CD4-positive, alpha-beta T cell treated with Interleukin-6 at 100 ng/mL for 8 hours (primary cell): ENCODE measurements at places on chromosomes 7 and 10.
A peak's percentile ranks its signal among the peaks of the same experiment; 100 is the strongest.

DNA sequence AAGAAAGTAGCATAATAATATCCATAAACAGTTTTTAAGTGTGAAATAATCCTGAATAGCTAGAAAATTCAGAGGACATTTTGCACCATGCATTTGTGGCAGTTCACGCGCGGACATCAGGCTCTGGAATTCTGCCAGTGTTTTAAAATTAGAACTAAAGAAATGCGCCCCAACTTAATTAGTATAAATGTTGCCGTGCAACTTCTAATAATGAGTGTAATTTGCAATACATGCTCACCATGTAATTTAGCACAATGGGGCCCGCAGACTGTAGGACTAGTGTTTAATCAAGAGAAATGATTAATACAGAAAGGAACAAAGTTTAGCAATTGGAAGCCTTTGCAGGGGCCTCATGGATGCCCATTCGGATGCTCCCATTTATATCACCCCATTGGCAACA is 96.6 kb downstream of the PTPRE start:
- no peak for DNase-seq

DNA sequence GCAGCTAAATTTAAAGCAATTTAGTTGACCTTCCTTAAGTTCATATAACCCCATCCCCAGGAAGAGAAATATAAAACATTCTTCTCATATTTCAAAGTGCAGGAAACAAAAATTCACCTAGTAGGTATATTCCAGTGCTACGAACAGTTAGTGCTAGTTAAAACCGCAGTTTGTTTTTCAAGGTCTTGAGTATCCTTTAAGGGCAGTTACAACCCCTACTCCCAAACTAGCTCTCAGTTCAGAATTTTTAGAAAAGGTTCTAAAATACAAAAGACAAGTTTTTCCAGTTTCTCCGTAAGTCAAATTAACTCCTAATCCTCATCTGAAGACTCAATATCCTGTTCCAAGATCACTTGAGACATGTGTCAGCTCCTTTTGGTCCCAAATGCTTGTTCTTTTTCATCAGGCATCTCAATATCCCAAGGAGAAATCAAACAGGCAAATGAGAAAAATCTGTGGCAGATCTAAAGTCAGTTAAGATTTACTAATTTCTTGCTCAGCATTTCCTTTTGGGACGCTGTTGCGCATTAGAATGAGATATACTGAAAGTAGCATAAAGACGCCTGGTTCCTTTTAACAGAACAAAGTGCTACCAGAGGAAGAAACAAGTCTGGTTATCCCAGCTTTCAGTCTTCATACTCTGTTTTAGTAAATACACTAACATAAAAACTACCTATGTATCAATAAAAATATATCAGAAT is 51.8 kb downstream of the ARHGAP12 start:
- DNase-seq: no peak

- DNase-seq: no peak
Measured at GRCh38 chr7:91313113-91313512, 48.9 kb downstream of the FZD1 start.

- peak; percentile 39 for DNase-seq
Measured at GRCh38 chr10:6667679-6668270, 87.7 kb upstream of the PRKCQ start.

GRCh38 chr7:45267262-45267661 is 109.7 kb downstream of the RAMP3 start:
- DNase-seq: no peak

GRCh38 chr7:106480616-106481031 is 180.3 kb downstream of the CCDC71L start:
- no peak for DNase-seq

DNA sequence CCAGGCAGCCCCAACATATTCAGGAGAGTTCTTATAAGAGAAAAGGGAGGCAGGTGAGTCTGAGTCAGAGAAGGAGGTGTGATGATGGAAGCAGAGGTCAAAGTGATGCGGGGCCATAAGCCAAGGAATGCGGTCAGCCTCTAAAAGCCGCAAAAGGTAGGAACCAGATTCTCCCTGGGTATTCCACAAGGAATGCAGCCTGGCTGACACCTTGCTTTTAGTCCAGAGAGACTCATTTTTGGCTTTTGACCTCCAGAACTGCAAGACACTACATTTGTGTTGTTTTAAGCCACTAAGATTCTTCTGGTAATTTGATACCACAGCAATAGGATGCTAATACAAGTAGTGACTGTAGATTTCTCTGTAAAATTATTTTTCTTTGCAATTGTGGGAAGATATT is 151.5 kb upstream of the EEPD1 start:
- no peak for DNase-seq

- no peak for DNase-seq
Measured at GRCh38 chr10:31580646-31581045, 261.6 kb downstream of the ZEB1 start.

- no peak for DNase-seq
Measured at GRCh38 chr7:36388423-36388822, 1.2 kb upstream of the ANLN start.

GRCh38 chr7:112538726-112539255 is 58.0 kb downstream of the LSMEM1 start:
- DNase-seq: no peak

DNA sequence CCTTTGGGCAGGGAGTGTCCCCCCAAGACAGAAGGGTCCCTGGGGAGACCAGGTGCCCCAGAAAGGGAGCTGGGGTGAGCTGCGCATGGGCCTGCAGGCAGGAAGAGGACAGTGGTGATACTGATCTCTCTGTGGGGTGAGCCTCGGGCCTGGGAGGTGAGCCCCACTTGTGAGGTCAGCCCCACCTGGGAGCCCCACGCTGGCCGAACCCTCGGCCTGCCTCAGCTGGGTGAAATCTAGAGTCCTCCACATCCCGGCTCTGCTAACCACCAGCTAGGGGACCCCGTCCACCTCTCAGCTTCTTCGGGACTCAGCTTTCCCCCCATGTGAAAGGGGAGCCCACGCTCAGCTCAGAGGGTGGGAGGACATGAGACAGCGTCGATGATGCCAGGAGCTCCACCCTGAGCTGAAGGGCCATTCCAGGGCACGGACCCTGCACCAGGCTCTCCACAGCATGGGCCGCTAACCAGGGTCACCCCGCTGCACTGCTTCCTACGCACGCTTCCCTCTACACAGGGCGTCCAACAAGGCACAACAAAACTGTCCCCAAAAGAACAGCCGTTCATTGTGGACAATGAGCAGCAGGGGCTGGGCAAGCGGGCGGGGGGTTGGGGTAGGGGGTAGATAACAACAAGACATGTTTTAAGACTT is 48.7 kb downstream of the CAMK2B start:
- no peak for DNase-seq

GRCh38 chr7:5424749-5425506 is 1.3 kb upstream of the TNRC18 start:
- DNase-seq: no peak

- no peak for DNase-seq
Measured at GRCh38 chr10:11173042-11173441, 155.4 kb downstream of the CELF2 start.

GRCh38 chr10:75377869-75378268 is 23.7 kb downstream of the ZNF503 start:
- no peak for DNase-seq

- no peak for DNase-seq
Measured at GRCh38 chr7:140239653-140239935, 62.8 kb upstream of the KDM7A start.

GRCh38 chr7:124779194-124779593 is 13.6 kb upstream of the GPR37 start:
- DNase-seq: no peak

DNA sequence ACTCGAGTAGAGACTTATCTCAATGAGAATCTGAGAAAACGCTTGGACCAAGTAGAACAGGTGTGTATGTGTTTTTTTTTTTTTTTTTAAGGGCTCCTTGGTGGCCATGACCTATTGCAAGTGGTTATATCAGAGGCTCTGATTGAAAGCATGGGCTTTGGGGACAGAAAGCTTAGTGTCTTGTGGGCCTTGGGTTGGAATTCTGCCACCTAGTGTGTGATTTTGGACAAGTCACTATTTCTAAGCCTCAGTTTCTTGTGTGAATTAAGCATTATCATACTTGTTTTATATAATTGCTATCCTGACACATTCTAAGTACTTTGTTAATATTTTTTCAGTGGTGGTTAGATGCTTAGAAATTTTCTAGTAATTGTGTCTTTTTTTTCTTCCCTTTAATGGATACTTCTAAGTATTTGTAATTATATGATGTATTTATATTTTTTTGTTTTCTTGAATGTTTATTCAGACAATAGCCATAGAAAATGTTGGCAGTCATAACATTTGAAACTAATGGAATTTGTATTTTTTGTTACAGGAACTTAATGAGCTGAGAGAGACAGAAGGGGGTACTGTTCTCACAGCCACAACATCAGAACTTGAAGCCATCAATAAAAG is 33.1 kb downstream of the SMC3 start:
- DNase-seq: peak; percentile 36

- no peak for DNase-seq
Measured at GRCh38 chr7:69862413-69863064, 264.3 kb downstream of the AUTS2 start.

DNA sequence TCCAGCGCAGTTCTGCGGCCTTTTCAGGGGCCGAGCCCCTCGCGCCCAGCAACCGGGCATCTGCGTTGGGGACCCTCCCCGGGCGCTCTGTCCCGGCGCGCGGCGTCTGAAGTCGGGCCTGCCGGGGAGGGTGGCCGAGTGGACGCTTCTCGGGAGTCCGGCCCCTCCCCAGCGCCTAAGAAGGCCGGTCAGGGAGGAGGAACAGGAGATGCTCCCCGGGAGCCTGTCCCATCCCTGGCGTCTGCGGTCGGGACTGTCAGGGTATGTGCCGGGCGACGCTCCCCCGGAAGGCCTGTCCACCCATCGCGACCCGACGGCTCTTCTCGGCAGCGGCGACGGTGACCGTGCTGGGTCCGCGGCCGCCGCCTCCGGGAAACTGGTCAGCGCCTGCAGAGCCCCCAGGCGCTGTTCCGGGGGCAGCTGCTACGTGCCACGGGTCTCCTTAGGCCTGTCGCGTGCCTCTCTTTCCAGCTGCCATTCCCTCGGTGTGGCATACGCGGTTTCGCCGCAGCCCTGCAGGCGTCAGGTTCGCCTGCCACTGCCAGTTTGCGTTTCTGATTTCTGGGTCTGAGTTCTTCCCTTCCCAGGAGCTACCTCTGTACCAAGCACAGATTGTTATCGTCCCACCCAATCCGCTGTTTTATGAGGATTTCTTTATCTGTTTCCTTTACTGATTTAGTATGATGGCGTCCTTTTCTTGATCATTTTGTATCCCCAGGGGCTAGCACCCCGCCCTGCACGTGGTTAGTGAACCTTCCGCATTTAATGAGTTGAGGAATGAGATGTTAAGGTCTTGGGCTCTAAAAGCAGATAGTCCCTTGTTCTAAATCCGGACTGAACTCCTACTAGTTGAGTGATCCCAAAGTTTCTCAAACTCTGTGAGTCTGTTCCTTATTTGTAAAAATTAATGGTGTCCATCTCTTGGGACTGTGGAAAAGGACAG is 782 bp downstream of the IFIT5 start:
- DNase-seq: peak; percentile 13

GRCh38 chr10:19832699-19833098 is 16.5 kb downstream of the PLXDC2 start:
- DNase-seq: no peak

DNA sequence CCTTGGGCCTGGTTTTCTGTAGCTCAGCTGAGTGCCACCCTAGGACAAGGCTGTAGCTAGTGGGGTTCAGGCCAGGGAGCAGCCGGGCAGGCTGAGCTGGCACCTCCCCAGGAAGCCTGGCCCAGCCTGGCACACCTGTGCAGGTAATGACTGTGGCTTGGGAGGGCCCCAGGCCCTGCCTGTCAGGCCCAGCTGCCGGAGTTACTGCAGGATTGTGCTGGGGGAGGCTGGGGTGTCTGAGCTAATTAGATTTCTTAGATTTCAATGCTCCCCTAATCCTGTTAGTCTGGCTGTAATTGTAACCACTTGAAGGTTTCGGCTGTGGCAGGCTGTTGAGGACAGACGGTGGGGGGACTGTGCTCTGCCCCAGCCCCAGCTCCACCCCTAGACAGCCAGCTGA is 6.0 kb downstream of the ZMIZ1 start:
- DNase-seq: no peak

- DNase-seq: no peak
Measured at GRCh38 chr10:133170092-133170491, 10.1 kb downstream of the KNDC1 start.

GRCh38 chr10:110429301-110429700 is 68.4 kb upstream of the DUSP5 start:
- no peak for DNase-seq

DNA sequence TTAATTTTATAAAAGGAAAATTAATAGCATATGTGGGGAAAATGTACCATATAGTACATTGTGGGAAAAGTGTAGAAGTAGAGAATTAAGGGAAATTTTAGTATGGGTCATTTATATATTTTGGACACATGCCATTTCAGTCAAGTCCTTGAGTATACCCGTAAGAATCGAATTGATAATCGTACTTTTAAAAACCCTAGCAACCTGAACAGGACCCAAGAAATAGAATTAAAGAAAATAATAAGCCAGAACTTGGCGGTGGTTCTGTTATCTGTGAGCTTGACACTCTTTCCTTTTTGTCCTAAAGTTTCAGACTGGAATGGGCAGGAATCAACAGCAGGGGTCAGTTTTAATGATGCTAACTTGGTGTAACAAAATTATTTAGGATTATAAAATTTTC is 221.0 kb downstream of the CDK14 start:
- DNase-seq: no peak

- DNase-seq: no peak
Measured at GRCh38 chr10:88522715-88523114, 60.4 kb downstream of the RNLS start.

DNA sequence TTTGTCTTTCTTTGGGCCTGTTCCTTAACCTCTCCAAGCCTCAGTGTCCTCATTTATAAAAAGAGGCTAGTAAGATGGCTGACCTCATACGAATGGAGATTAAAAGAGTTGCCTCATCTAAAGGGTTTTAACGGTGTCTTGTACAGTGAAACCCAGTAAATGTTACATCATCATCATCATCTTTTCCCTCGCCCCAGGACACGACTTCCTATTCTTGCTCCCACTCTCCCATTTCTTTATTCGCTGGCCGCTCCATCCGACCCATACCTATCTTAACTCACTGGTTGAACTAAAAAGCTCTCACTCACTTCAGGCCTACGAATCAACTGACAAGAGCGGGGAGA is 554 bp downstream of the FRA10AC1 start:
- DNase-seq: no peak

GRCh38 chr7:106394526-106394925 is 109.7 kb upstream of the NAMPT start:
- DNase-seq: no peak

GRCh38 chr10:128185627-128186026 is 59.4 kb upstream of the MKI67 start:
- DNase-seq: no peak

- no peak for DNase-seq
Measured at GRCh38 chr7:93980744-93981479, 23.2 kb downstream of the BET1 start.

- DNase-seq: no peak
Measured at GRCh38 chr10:20105236-20105635, 289.0 kb downstream of the PLXDC2 start.

- no peak for DNase-seq
Measured at GRCh38 chr7:134690016-134690415, 43.4 kb downstream of the BPGM start.
